ENCODE measurements at places on chromosomes 6 and 20.
A peak's percentile ranks its signal among the peaks of the same experiment; 100 is the strongest.

GRCh38 chr6:155247618-155248007 is 16.2 kb upstream of the CLDN20 start:
- DNase-seq = no peak

DNA sequence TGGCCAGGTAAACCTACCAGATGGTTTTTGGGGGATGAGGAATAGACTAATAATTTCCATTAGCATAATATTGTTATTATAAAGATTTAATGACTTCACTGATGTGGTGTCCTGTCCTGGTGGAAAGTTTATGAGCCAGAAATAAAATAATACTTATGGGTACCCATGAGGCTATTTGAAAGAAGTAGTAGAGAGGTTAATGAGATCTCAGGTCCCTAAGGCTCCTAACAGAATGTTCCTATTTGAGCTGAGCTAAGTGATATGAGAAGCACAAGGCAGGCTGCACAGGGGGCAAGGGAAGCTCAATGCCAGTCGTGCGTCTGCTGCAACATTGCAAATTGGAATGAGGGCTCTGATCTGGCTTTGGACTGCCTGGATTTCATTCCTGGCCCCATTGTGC is 174.1 kb downstream of the BMP2 start:
- DNase-seq = no peak

DNA sequence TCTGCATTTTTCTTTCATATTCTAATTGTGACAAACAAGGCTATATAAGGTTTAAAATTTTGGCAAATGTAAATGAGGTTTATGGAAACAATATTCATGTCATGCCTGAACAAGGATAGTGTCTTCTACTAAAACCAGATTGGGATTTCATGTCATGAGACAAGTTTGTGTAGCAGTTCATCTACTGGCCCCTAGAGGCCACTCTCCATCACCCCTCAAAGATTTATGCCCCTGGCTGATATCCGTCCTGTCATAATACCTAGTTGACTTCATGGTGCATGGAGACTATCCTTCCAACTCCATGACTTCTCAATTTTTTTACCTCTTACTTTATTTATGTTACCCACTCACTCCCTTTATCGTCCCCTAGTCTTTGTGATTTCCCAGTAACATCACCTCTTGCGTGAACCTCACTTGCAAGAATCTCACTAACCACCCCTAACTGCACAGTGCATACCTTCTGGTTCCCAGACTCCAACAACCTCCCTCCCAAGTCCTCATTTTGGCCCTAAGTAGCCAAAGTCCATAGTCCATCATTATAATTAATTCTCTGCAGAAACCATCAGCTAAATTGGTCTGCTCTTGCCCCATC is 179.8 kb downstream of the TASP1 start:
- peak; percentile 6 for DNase-seq

DNA sequence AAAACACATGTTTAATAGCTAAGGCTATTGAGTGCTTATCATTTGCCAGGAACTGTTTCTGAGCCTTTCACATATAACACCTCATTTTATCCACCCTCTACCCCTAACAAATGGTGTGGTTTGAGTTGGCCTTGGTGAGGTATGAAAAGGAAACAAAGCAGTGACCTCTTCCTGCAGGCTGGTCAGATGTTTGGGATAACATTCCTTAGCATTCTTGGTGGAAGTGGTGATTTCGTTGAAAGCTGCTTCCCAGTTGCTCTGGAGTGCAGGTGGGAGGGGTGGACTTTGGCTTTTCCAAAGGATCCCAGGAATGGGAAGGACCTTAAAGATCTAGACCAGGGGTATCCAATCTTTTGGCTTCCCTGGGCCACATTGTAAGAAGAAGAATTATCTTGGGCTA is 41.3 kb downstream of the CARMIL1 start:
- DNase-seq = no peak

DNA sequence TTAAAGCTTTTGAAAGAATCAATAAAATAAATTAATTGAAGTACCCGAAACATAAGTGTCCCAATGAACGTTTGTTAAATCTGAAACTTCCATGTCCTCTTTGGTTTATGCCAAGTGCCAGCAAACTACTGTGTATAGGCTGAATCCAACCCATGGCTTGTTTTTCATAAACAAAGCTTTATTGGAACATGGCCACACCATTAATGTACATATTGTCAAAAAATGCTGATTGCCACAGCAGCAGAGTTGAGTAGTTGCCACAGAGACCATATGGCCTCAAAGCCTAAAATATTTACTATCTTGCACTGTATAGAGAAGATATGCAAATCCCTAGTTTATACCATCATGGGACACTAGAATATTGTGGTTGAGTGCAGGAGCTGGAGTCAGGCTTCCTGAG is 406.1 kb downstream of the MAFB start:
- DNase-seq = no peak
